ENCODE measurements at places on chromosomes 7 and 10. TPM values are rescaled to one million over a fixed set of nuclear protein-coding genes. Genes with fewer than 3 reads are reported as not detected.

GRCh38 chr7:99125505-99125865 lies 18.4 kb downstream of the SMURF1 start:
- H3K4me1 ChIP-seq = peaks cover 28% of the 10 kb centered on the region
- DNase-seq = no peak
- no peaks in the 10 kb centered on the region for H3K36me3 ChIP-seq
- no peak overlapping the region for H3K4me3 ChIP-seq

DNA sequence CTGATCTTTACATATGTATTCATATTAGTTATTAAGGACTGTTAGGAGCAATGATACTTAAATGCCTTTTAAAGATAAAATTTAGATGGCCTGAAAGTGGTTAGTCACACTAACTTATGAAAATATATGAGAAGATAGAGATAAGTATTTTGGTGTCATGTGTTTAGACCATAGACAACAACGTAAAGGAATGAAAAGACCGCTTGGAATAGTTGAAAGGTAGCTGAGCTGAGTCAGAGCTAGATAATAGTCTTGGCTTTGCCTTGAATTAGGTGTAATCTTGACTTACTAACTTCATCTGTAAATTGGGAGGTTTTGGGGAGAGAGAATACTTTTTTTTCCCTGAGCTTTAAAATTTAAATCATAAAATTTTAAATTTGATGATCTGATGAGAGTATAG lies 127.0 kb downstream of the LYZL1 start:
- H3K27ac ChIP-seq = no peak overlapping the region
- no peaks in the 10 kb centered on the region for H3K4me1 ChIP-seq
- H3K36me3 ChIP-seq = no peaks in the 10 kb centered on the region
- no peak for DNase-seq

WNT8B gene
- not detected for total RNA-seq

DNA sequence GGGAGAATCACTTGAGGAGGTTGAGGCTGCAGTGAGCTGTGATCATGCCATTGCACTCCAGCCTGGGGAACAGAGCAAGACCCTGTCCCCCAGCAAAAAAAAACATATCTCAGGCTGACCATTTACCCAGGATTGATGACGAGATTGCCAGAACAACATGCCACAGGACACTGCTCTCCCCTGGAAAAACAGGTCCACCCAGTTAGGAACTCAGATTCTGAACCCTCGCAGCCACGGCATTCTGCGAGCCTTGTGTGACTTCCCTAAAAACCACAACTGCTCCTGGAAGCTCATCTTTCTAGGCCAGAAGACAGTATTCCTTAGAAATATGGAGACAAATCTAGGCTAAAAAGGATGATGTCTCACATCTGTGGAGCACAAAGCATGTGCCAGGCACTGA lies 42.1 kb upstream of the SH2B2 start:
- H3K4me3 ChIP-seq = no peak overlapping the region
- H3K27me3 ChIP-seq = no peaks in the 10 kb centered on the region
- no peak for DNase-seq
- no peak overlapping the region for H3K27ac ChIP-seq

TEX36 gene
- total RNA-seq = not detected

DNA sequence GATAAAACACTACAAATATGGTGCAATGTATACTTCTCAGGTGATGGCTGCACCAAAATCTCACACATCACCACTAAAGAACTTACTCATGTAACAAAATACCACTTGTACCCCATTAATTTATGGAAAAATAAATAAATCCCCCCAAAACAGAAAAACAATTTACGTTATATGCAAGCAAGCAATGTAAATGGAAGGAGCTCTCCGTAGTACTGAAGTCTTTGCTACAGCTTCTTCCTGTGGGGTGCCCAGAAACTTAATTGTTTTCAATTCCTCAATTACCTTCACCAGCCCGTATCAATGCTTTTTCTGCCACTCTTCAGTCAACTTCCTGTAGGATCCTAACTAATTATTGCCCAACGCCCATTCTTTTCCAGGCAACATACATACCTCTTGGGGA lies 138.1 kb downstream of the RELN start:
- H3K4me3 ChIP-seq = no peak overlapping the region
- H3K4me1 ChIP-seq = no peaks in the 10 kb centered on the region
- H3K36me3 ChIP-seq = no peaks in the 10 kb centered on the region
- no peaks in the 10 kb centered on the region for H3K27me3 ChIP-seq

Data from tibial nerve (tissue), 4 donors.